Muscle of leg (tissue), 16 donors: ENCODE measurements at places on chromosomes 1 and 21. TPM values are rescaled to one million over a fixed set of nuclear protein-coding genes. Genes with fewer than 3 reads are reported as not detected.
A peak's percentile ranks its signal among the peaks of the same experiment; 100 is the strongest.

GRCh38 chr21:29989634-29990234 lies 49.9 kb upstream of the GRIK1 start:
- no peak overlapping the region for H3K4me3 ChIP-seq
- H3K27ac ChIP-seq = no peak overlapping the region
- no peaks in the 10 kb centered on the region for H3K4me1 ChIP-seq
- no peaks in the 10 kb centered on the region for H3K27me3 ChIP-seq
- no peaks in the 10 kb centered on the region for H3K36me3 ChIP-seq

GRCh38 chr1:161054805-161055204 lies 9.0 kb upstream of the USF1 start:
- peaks cover 13% of the 10 kb centered on the region for H3K27me3 ChIP-seq
- H3K27ac ChIP-seq = no peak overlapping the region

- no peak overlapping the region for H3K4me3 ChIP-seq
- H3K4me1 ChIP-seq = no peaks in the 10 kb centered on the region
- peaks cover 9% of the 10 kb centered on the region for H3K36me3 ChIP-seq
- DNase-seq = no peak
Measured at GRCh38 chr1:236904892-236905741, 99.1 kb downstream of the MT1HL1 start.

GRCh38 chr1:155961937-155962336 lies 16.4 kb downstream of the ARHGEF2 start:
- no peaks in the 10 kb centered on the region for H3K27me3 ChIP-seq
- peaks cover 94% of the 10 kb centered on the region for H3K36me3 ChIP-seq
- no peak for DNase-seq
- H3K4me3 ChIP-seq = no peak overlapping the region

- H3K36me3 ChIP-seq = no peaks in the 10 kb centered on the region
- no peak for DNase-seq
- H3K27ac ChIP-seq = no peak overlapping the region
- no peak overlapping the region for H3K4me3 ChIP-seq
Measured at GRCh38 chr1:197620714-197621163, 154.5 kb downstream of the DENND1B start.

DNA sequence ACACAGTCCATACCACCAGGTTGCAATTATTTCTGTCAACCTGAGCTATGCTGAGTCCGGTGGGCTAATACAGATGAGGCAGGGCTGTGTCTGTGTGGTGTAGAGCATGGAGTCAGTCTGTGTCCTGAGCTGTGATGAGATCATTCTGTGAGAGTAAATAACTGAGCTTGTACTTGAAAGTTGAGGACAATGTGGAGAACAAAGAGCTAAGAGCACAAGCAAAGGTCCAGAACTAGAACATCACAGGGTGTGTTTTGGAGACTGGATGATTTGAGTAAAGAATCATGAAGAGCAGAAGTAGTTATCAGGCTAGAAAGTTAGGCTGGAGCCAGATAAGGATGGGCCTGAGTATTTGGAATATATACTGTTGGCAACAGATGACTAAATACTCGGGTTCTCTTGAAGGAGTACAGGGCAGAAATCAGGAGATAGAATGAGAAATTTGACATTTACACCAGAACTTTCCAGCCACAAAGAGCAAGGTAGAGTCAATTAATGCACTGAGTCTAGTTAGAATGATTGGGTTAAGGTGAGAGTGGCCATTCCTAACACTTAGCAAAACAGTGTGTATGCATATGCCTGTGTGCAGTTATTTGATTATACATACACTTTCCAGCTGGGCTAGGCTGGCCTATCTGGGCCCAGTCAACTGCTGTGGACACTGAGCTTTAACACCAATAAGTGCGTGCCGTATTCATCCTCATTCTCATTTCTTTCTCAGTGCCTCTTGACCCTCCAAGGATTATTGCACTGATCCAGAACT lies 48.8 kb downstream of the LEPR start:
- H3K4me1 ChIP-seq = peaks cover 4% of the 10 kb centered on the region
- H3K36me3 ChIP-seq = no peaks in the 10 kb centered on the region
- no peaks in the 10 kb centered on the region for H3K27me3 ChIP-seq
- peak overlapping the region; percentile 48 for H3K27ac ChIP-seq

- no peaks in the 10 kb centered on the region for H3K27me3 ChIP-seq
- H3K36me3 ChIP-seq = peaks cover 52% of the 10 kb centered on the region
- peaks cover 5% of the 10 kb centered on the region for H3K4me1 ChIP-seq
- H3K4me3 ChIP-seq = no peak overlapping the region
- peak overlapping the region; percentile 9 for H3K27ac ChIP-seq
Measured at GRCh38 chr1:235986869-235987268, 78.0 kb downstream of the NID1 start.

DNA sequence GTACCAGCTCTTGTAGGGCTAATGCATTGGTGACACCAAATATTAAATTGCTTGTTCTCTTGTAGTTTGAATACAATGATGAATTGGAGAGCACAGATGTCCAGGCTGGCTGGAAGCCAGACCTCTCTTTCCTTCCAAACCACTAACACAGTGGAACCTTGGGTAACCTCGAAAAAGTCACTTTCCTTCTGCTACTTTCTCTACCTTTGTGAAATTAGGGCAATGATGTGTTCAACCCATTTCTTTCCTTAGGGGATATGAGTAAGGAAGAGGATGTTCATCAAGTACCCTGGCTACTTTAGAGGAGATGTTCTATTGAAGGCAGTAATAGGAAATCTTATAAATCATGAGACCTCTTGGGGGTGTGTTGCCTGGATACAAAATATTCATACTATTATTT lies 55.7 kb downstream of the XCL2 start:
- no peaks in the 10 kb centered on the region for H3K27me3 ChIP-seq
- DNase-seq = peak; percentile 89
- H3K4me3 ChIP-seq = no peak overlapping the region
- H3K27ac ChIP-seq = no peak overlapping the region
- H3K36me3 ChIP-seq = no peaks in the 10 kb centered on the region

DNA sequence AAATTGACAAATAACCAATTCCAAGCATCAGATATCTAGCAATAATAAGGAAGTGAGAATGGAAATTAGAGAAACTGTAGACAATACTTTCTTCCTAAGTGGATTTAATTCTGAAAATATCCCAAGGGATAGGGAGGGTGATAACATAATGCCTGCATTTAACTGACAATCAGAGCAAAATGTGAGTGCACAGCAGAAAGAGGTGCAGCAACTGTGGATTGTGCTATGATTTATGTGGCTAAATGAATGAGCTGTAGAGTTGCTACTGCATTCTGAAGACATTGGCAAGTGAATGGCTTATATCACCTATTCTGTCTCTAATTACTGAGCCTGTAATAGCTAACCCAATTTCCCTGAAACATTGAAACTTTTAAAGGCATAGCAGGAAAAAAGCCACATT lies 39.0 kb downstream of the OLFM3 start:
- H3K4me3 ChIP-seq = no peak overlapping the region
- no peaks in the 10 kb centered on the region for H3K36me3 ChIP-seq
- no peak for DNase-seq
- H3K27ac ChIP-seq = no peak overlapping the region
- H3K27me3 ChIP-seq = no peaks in the 10 kb centered on the region

- no peaks in the 10 kb centered on the region for H3K27me3 ChIP-seq
- H3K27ac ChIP-seq = no peak overlapping the region
- peaks cover 3% of the 10 kb centered on the region for H3K36me3 ChIP-seq
- H3K4me1 ChIP-seq = no peaks in the 10 kb centered on the region
- DNase-seq = no peak
Measured at GRCh38 chr1:212045981-212046380, 10.4 kb downstream of the DTL start.

The OR2L8 gene
- total RNA-seq = not detected

The SDHB gene
- 103 TPM for total RNA-seq

The TMEM79 gene
- total RNA-seq = 2.1 TPM

The PROX1 gene
- 6.9 TPM for total RNA-seq

The ATP1A2 gene
- 55.0 TPM for total RNA-seq

The SPRR2A gene
- not detected for total RNA-seq

The C1orf21 gene
- total RNA-seq = 42.5 TPM

The CFHR4 gene
- total RNA-seq = not detected
